ENCODE measurements at places on chromosomes 13 and 19. TPM values are rescaled to one million over a fixed set of nuclear protein-coding genes. Genes with fewer than 3 reads are reported as not detected.

GRCh38 chr19:8324186-8325050 is 3.1 kb downstream of the RPS28 start:
- no peak for DNase-seq
- H3K4me1 ChIP-seq, result peaks cover 23% of the 10 kb centered on the region
- no peak overlapping the region for H3K4me3 ChIP-seq
- peaks cover 7% of the 10 kb centered on the region for H3K36me3 ChIP-seq

DNA sequence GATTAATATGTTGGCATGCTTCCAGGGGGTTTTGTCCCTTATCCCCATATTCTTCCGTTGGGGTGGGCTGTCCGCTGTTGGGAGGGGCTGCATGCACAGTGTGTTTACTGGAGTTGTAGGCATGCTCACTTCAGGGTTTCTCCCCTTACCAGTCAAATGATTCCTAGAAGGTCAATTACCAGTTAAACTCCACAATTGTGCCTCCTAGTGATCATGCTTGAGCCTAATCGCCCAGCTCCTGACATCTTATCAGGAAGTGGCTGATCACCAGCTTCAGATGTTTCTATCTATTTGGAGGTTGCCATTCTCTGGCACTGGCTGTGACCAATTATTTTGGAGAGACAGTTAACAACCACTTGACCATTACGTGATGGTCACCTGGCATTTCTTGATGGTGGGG is 1090.0 kb downstream of the SLITRK5 start:
- no peak for DNase-seq
- H3K4me1 ChIP-seq, result no peaks in the 10 kb centered on the region
- H3K36me3 ChIP-seq, result no peaks in the 10 kb centered on the region
- no peak overlapping the region for H3K4me3 ChIP-seq

DNA sequence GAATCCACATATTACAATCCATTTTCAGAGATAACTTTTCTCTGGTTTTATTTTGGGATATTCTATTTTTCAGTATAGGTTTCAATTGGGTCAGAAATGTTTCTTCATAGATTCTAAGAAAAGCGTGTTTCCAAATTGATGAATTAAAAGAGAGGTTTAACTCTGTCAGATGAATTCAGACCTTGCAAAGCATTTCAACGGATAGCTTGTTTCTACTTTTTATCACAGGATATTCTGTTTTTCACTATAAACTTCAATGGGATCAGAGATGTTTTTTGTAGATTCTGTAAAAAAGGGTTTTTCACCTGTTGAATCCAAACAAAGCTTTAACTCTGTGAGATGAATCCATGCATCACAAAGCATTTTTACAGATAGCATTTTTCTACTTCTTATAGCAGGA is 1498.1 kb downstream of the UQCRFS1 start:
- H3K27me3 ChIP-seq, result no peaks in the 10 kb centered on the region
- no peaks in the 10 kb centered on the region for H3K36me3 ChIP-seq
- no peaks in the 10 kb centered on the region for H3K4me1 ChIP-seq
- no peak for DNase-seq
- no peak overlapping the region for H3K4me3 ChIP-seq
- no peak overlapping the region for H3K27ac ChIP-seq

- peak overlapping the region; percentile 57 for H3K27ac ChIP-seq
- H3K27me3 ChIP-seq, result peaks cover 5% of the 10 kb centered on the region
- no peaks in the 10 kb centered on the region for H3K36me3 ChIP-seq
Measured at GRCh38 chr19:54390942-54391577, 24.2 kb upstream of the TTYH1 start.

DNA sequence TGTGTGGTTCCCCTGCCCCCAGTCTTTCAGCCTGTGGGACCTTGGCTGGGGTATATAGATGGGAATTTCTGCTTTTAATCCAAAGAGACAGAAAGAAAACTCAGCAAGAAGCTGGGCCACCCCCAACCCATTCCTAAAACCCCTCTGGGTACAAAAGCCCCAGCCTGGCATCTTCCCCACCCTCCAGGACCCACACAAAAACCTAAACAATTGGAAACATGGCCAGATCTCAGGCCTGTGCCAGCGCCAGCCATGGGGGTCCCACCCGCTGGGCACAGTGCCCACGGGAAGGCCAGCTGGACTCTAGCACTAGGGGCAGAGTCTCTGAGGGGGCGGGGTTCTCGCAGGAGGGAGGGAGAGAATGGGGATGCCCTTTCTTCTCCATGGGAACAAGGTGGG is 8.6 kb downstream of the LYL1 start:
- no peak overlapping the region for H3K27ac ChIP-seq
- no peak overlapping the region for H3K4me3 ChIP-seq
- no peak for DNase-seq
- H3K4me1 ChIP-seq, result peaks cover 13% of the 10 kb centered on the region
- H3K36me3 ChIP-seq, result no peaks in the 10 kb centered on the region
- peaks cover 43% of the 10 kb centered on the region for H3K27me3 ChIP-seq

GRCh38 chr13:73388586-73388985 is 329.8 kb downstream of the KLF5 start:
- H3K27ac ChIP-seq, result no peak overlapping the region
- peaks cover 2% of the 10 kb centered on the region for H3K27me3 ChIP-seq
- H3K4me3 ChIP-seq, result no peak overlapping the region
- DNase-seq, result no peak
- no peaks in the 10 kb centered on the region for H3K36me3 ChIP-seq

DNA sequence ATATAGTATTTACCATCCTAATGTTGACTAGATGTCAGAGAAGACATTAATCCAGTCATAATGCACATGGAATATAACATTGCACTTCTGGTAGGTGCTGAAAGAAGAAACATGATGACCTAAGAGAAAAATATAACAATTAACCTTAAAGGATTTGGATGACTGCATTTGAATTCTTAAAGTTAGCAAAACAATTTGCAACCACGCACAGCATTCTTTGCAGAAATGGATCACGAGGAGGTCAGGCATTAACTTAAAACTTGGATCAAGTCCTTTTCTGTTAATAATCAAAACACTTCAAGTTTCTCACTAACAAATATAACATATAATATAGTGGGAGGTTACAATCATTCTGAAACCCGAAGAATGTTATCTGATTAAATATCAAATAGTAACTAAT is 525.0 kb upstream of the SLITRK6 start:
- H3K4me3 ChIP-seq, result no peak overlapping the region
- H3K27me3 ChIP-seq, result no peaks in the 10 kb centered on the region
- H3K27ac ChIP-seq, result no peak overlapping the region
- H3K36me3 ChIP-seq, result no peaks in the 10 kb centered on the region

DNA sequence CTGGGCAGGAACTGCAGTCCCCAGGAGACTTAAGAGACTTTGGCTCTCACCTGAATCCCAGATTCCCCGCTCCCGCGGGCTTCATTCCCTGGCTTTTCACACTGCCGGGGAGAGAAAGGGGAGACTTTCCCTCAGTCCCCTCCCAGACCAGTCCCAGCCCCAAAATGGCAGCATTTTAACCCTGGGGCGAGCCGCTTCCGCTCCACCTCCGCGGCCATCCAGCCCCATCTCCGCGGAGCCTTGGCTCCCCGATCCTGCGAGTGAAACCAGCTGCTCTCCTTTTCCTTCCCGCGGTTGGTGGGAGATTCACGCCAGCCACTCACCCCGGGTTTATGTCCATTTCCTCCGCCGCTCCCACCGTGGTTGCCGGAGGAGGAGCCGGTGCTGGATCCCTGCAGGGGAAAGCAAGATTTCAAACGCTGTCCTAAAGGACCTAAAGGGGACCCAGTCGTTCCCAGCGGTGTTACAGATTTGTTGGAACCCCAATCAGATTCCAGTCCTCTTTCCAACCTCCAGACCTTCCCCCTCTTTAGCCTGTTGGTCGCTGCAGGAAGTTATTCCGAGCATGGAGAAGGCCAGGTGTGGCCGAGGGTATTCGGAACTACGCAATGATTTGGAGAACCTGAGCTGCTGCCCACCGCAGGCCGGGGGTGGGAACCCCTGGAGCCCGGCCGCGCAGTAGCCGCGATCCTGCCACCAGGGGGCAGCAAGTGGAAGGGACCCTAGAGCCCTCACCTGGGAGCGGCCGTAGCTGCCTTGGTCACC is 3.4 kb downstream of the DMKN start:
- DNase-seq, result peak; percentile 83
- H3K36me3 ChIP-seq, result no peaks in the 10 kb centered on the region
- peaks cover 7% of the 10 kb centered on the region for H3K4me1 ChIP-seq
- H3K27me3 ChIP-seq, result peaks cover 51% of the 10 kb centered on the region
- peak overlapping the region; percentile 52 for H3K4me3 ChIP-seq
- no peak overlapping the region for H3K27ac ChIP-seq

DNA sequence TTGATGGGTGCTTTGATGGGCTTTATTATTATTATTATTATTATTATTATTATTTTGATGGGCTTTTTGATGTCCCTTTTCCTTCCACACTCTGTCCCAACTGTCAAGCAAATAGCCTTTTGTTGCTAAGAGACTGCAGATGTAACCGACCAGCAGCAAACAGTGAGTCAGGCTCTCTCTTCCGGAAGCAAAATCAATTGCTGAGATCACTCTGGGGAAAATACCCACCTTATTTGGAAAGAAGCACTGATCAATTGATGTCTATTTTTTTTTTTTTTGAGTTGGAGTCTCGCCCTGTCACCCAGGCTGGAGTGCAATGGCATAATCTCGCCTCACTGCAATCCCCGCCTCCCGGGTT is 2.9 kb downstream of the LDLR start:
- H3K4me3 ChIP-seq, result peak overlapping the region; percentile 70
- no peaks in the 10 kb centered on the region for H3K27me3 ChIP-seq
- H3K27ac ChIP-seq, result peak overlapping the region; percentile 99
- H3K36me3 ChIP-seq, result peaks cover 39% of the 10 kb centered on the region

GRCh38 chr13:24187185-24187584 is 26.7 kb downstream of the SPATA13 start:
- H3K27me3 ChIP-seq, result no peaks in the 10 kb centered on the region
- no peak overlapping the region for H3K27ac ChIP-seq
- H3K4me1 ChIP-seq, result peaks cover 18% of the 10 kb centered on the region
- H3K4me3 ChIP-seq, result no peak overlapping the region

- H3K4me3 ChIP-seq, result peak overlapping the region; percentile 61
- no peaks in the 10 kb centered on the region for H3K36me3 ChIP-seq
- no peak overlapping the region for H3K27ac ChIP-seq
- peaks cover 14% of the 10 kb centered on the region for H3K4me1 ChIP-seq
Measured at GRCh38 chr19:3094601-3095440, 659 bp downstream of the GNA11 start.

DNA sequence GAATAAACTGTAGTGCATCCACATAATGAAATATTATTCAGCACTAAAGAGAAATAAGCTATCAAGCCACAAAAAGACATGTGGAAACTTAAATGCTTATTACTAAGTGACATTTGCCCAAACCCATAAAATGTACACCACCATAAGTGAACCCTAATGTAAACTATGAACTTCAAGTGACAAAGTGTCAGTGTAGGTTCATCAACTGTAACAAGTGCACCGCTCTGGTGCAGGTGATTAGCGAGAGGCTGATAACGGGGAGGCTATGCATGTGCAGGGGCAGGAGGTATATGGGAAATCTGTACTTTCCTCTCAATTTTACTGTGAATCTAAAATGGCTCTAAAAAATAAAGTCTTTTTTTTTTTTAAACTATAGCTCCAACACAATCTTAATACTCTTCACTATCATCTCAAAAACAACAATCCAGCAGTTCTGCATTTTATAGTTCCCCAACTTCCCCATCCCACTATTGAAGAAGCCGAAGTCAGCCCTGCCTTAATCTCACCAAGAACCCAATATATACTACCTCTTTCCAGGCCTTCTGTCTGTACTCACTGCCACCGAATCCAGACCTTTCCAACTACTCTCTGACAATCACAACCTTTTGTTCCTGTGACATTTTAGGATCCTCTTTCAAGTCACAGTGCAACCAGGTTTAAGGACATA is 22.6 kb downstream of the ELF1 start:
- H3K27ac ChIP-seq, result peak overlapping the region; percentile 47
- H3K4me1 ChIP-seq, result peaks cover 65% of the 10 kb centered on the region
- no peak for DNase-seq
- peaks cover 32% of the 10 kb centered on the region for H3K36me3 ChIP-seq
- no peak overlapping the region for H3K4me3 ChIP-seq

DNA sequence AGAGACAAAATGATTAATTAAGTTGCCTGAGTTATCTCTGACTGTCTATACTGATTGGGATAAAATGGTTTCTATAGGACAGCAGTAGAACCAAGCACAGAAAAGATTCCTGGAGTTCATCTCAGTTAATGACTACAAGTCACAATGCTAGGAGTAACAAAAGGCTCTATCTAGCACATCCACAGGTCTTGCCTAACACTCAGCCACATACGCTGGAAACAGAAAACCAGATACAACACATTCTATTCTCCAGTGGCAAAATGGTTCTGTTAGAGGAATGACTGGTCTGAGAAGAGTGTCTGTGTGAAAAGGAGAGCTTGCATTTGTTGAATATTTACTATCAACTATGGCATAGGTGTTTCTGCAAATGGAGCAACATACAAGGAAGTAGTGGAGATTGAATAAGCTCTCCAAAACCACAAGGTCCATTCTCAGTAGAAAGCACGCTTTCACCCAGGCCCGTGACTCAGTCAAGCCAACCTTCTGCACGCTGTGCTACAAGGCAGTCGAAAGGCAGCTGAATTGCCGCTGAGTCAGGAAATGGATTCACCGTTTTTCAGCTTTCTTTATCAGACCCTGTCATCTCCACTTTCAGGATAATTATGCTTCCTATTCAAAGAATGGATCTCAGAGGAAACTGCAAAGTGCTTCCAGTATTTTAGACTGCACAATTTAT is 761.5 kb downstream of the EFNB2 start:
- H3K36me3 ChIP-seq, result no peaks in the 10 kb centered on the region
- H3K27me3 ChIP-seq, result peaks cover 2% of the 10 kb centered on the region
- DNase-seq, result no peak
- H3K4me3 ChIP-seq, result no peak overlapping the region

- no peak overlapping the region for H3K27ac ChIP-seq
- peaks cover 11% of the 10 kb centered on the region for H3K36me3 ChIP-seq
- peaks cover 25% of the 10 kb centered on the region for H3K4me1 ChIP-seq
- H3K27me3 ChIP-seq, result no peaks in the 10 kb centered on the region
- no peak overlapping the region for H3K4me3 ChIP-seq
Measured at GRCh38 chr13:48231080-48231479, 1.9 kb upstream of the ITM2B start.

DNA sequence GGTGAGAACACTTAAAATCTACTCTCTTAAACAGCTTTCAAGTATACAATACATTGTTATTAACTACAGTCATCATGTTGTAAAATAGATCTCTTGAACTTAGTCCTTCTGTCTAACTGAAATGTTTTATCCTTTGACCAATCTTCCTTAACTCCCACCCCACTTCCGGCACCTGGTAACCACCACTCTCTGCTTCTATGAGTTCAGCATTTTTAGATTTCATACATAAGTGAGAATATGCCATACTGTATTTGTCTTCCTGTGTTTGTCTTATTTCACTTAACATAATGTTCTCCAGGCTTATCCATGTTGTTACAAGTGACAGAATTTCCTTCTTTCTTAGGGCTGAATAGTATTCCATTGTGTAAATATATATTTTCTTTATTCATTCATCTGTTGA is 144.1 kb upstream of the TRPC4 start:
- no peaks in the 10 kb centered on the region for H3K4me1 ChIP-seq
- no peaks in the 10 kb centered on the region for H3K36me3 ChIP-seq
- no peak overlapping the region for H3K27ac ChIP-seq
- no peaks in the 10 kb centered on the region for H3K27me3 ChIP-seq
- DNase-seq, result no peak
- H3K4me3 ChIP-seq, result no peak overlapping the region

Gene GZMM
- 84.5 TPM for total RNA-seq

Gene PTH2
- not detected for total RNA-seq

Gene TJP3
- total RNA-seq, result 5.2 TPM

Gene ZNF235
- 9.4 TPM for total RNA-seq

Gene SPRED3
- 2.6 TPM for total RNA-seq

Gene RNF17
- total RNA-seq, result not detected

Gene FOXA3
- not detected for total RNA-seq

Gene EDDM13
- total RNA-seq, result 1.7 TPM

Gene ZNF100
- total RNA-seq, result 17.7 TPM
